Stimulated activated CD4-positive, alpha-beta T cell treated with anti-CD3 and anti-CD28 coated beads, Interleukin-1b, Interleukin-23, amount 100 ng/mL, for 48 hours (primary cell): ENCODE measurements at places on chromosomes 13 and 19.

DNA sequence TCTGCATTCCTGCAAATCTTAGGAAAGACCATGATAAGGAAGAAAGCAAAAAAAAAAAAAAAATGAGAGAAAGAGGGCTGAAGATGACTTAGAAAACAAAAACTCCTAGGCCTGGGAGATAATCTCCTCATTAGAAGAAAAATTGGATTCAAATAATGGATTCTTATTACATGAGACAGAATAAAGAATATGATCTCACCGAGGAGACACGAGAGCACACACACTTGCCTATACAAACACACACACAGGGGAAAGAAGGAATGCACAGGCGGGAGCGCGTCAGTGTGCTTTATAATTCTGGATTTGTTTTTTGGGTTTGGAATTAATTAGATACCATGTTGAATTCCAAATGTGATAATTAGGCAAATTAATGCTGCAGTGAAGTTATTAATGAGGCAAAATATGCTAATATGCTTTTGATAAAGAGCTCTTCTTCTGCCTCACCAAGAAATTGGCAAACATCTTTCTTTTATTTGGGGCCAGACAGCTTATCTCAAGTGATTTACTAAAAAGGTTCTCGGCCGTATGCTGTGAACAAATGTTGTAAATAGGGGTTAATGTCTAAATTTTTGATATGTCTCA lies 36.1 kb upstream of the PCDH8 start:
- DNase-seq = no peak

DNA sequence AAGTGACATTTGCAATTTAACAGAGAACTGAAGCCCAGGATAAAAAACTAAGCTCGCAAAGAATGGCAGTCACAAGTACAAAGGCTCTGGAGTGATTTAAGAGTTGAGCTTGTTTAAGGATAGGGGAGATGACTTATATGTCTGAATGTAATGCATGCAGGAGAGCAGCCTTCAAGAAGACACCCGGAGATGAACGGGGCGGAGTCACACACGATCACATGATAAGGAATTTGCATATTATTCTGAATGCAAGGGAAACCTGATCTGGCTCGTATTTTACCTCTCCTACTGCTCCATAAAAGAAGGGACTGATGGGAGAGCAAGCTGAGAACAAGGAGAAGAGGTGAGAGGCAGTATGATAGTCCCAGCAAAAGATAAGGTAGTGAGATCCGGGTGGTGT lies 12.9 kb downstream of the TBC1D4 start:
- DNase-seq = no peak

DNA sequence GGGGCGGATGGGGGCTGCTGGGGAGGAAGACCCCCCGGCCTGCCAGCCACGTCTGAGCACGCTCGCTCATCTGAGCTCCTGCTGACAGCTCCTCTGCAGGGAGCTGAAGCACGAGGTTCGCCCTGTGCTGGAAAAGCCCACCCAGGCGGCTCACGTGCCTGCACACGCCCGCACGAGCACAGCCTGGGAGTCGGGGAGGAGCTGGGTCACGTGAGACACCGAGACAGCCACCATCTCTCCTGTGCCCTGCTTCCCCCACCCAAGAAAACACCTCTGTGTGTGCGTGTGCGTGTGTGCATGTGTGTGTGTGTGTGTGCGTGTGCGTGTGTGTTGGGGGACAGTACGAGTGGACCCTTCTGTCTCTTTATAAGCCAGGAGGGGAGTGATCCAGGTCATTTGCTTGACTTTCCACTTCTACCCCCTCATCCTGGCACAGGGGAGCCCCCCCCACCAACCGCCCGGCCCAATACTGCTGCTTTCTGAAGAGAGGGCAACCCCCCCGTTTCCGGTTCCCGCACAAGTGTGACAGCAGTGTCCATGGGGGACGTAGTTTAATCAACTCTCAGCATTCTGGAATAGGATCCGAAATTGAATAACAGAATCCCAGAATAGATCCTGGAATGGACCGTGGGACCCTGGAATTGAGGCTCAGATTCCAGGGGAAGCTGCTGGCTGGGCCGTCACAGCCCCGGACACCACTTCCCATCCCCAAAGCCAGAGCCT lies 42.5 kb downstream of the CELF5 start:
- no peak for DNase-seq

- DNase-seq = no peak
Measured at GRCh38 chr13:113732961-113733950, 25.8 kb upstream of the TMEM255B start.

- no peak for DNase-seq
Measured at GRCh38 chr19:30071871-30072270, 129.8 kb downstream of the URI1 start.
